ENCODE measurements at places on chromosomes 1 and 21.

DNA sequence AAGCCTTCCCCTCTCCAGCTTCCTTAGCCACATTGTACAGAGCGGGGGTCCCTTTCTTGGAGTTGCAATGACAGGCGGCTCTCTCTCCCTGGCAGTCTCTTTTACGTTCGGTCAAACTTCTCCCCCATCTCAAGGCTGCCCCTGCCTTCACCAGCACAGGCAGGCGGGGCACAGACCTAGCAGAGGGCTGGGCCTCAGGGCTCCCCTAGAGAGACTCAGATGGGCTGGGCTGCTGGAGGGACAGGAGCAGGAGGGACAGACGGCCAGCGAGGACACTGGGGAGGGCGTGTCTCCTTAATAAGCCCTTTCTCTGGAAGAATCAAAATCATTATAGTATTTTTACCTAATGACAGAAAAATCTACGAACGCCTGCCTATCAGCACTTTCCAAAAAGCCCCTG lies 79.6 kb downstream of the CASZ1 start:
- DNase-seq = no peak

- no peak for DNase-seq
Observed at GRCh38 chr21:37642493-37642892, 273.8 kb downstream of the KCNJ6 start.

DNA sequence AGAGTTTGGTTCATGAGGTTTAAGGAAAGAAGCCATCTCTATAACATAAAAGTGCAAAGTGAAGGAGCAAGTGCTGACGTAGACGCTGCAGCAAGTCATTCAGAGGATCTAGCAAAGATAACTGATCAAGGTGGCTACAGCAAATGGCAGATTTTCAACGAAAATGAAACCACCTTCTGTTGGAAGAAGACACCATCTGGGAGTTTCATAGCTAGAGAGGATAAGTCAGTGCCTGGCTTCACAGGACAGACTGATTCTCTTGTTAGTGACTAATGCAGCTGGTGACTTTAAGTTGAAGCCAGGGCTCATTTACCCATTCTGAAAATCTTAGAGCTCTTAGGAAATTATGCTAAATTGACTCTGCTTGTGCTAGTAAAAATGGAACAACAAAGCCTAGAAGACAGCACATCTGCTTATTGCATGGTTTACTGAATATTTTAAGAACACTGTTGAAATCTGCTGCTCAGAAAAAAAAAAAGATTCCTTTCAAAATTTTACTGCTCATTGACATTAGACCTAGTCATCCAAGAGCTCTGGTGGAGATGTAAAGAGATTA lies 10.5 kb downstream of the MAEL start:
- DNase-seq = no peak

DNA sequence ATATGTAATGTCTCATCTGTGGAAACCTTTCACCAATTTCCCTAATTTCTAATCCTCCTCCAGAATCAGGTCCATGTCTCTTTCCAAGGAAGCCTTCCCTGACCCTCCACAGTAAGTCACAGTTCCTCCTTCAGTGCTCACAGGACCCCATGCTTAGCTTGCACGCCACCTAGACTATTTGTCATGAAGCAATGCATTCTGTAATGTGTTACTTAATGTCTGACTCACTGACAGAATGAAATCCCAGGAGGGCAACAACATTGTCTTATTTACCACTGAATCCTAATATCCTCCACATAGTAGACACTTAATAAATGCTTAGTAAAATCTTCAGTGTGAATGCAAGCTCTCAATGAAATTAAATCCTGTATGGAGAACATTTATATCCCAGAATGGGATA lies 245.9 kb upstream of the PLD5 start:
- no peak for DNase-seq

DNA sequence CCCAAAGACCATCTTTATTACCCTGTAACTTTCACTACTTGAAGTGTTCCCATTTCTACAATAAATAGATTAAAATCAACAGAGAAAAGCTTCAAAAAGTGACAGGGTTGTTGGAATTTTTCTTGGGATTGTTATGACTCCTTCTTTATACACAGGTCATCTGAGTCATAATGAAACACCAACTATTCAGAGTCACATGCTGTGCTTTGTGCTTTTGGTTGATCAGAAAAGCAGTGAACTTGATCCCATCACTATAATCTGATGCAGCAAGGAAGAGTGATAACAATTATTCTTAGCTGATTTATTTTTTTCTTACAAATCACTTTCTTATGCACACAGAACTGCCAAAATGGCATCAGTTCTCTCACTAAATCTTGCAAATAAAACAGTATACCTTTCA lies 422.9 kb downstream of the PTBP2 start:
- no peak for DNase-seq

- DNase-seq = no peak
Observed at GRCh38 chr1:31642366-31642765, 2.3 kb downstream of the PEF1 start.

- no peak for DNase-seq
Observed at GRCh38 chr1:57479471-57479870, 55.6 kb upstream of the DAB1 start.

DNA sequence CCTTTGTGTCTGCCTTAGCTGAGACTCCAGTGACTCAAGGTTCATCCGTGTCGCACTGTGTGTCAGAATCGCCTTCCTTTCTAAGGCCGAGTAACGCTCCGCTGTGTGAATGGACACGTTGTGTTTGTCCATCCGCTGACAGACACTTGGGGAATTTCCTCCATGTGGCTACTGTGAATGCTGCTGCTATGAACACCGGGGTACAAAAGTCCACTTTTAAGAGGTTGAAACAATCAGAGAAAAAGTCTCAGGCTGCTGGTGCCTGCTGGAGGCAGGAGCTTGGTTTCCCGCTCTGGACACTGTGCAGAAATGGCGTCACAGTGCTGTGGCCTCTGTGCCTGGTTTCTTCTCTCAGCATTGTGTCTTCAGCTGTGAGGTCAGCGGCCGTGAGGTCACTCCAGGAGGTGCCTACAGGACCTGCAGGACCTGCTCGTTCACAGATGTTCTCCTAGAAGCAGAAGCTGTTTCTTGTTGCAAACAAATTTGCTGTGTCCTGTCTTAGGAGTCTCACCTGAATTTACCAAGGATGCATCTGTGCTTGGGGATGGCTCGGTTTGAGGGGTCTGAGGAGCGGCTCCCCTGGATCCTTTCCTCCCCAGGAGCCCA lies 34.2 kb downstream of the KRTAP10-1 start:
- DNase-seq = no peak

- DNase-seq = no peak
Observed at GRCh38 chr1:51978099-51978498, 12.4 kb downstream of the RAB3B start.

Data from GM04504 (cell line).